ENCODE measurements at places on chromosomes 11 and 22.

DNA sequence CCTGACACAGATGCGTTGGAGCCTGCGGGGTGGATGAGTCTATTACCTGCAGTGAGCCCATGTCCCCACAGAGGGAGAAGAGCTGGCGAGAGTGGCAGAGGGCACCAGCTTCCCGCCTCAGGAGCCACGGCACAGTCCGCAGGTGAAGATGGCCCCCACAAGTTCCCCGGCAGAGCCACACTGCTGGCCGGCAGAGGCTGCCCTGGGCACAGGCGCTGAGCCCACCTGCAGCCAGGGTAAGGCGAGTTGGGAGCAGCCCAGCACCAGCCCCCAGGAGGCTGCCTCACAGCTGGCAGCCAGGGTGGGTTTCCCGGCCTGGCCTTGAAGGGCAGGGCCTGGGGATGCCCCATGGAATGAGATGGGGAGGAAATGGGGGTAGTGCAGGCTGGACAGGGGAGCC lies 5.2 kb upstream of the SUSD2 start:
- no peak for DNase-seq

DNA sequence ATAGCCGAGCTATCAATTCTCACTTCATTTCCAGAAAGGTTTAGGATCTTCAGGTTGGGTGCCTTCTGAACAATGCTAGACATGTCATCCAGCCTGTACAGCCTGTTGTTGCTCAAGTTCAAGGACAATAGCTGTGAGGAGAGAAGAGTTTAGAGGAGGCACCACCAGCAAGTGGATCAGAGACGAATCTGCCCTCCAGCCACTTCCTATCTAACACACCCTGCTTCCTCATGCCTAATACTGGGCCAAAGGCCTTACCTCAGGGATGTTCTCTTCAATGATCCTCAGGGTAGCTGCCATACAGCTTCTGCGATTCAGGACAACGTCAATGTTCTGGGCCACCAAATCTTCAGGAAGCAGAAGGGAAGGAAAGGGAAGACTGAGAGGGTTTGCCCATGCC lies 4.2 kb downstream of the NXF1 start:
- no peak for DNase-seq

GRCh38 chr22:39292031-39292462 lies 27.4 kb downstream of the RPL3 start:
- DNase-seq = no peak

DNA sequence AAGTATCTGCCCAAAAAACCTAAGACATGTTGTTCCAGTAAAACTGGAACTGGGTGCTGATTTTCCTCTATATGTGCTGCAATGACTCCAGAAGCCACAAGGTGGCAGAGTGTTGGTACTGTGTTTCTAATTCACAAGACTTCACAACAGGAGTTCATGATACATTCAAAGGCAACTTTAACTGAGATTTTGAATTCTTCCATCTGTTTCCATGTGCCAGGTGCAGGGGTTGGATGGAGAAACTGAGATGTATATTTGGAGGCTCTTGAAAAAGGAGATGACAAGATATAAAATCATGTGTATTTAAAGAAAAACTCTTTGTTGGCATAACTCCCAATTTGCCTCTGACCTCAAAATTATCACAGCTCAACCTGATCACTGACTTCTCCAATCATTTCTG lies 1098.6 kb upstream of the CCDC90B start:
- DNase-seq = peak; percentile 38

- peak; percentile 26 for DNase-seq
Measured at GRCh38 chr11:9787981-9788521, 124.2 kb downstream of the SWAP70 start.

- DNase-seq = no peak
Measured at GRCh38 chr22:48207919-48208535, 1445.6 kb downstream of the TBC1D22A start.

DNA sequence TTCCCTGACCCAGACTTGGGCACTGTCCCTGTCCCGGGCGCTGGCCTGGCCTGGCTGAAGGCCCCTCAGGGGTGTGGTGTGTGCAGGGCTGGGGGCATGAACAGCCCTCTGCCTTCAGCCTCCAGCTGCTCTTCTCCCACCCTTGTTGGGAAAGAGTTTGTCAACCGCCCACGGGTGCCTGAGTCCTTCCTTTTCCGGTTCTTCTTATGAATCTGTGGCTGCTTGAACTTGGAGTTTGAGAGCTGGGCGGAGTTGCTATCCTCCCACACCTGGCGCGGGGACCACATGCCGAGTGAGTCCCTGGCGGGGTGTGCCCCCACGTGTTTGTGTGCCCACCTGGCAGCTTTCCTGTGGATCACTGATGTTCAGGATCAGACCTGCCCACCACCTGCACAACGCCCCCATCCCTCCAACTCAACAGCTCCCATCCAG lies 13.4 kb downstream of the NFAM1 start:
- no peak for DNase-seq

DNA sequence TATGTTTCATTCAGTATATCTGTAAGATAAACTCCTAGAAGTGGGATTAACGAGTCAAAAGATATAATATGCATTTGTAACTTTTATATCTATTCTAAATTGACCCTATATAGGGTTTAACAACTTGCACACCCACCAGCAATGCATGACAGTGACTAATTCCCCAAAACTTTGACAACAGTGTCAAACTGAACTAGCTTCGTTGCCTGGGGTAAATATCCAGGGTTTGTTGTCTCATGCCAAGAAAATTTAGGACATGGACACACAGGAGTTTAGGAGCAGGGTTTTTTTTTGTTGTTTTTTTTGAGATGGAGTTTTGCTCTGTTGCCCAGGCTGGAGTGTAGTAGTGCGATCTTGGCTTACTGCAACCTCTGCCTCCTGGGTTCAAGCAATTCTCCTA lies 5.1 kb downstream of the SNU13 start:
- no peak for DNase-seq

DNA sequence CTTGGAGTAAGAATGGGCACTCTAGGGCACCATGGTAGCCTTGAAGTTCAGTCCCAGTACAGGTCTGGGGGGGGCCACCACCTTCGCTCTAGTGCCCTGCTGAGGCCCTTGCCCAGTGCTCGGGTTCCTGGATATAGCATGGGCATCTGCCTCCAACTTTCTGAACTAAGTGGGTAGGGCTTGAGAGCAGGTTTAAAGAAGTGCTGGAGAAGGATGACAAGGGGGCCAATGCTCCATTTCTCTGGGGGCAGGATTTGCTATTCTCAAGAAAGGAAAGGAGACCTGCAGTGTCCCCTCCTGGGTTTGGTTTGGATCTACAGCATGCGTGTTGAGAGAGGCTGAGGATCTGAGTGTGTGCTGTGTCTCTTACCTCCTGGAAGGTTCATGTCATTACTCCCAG lies 82.2 kb upstream of the SUSD2 start:
- DNase-seq = no peak

DNA sequence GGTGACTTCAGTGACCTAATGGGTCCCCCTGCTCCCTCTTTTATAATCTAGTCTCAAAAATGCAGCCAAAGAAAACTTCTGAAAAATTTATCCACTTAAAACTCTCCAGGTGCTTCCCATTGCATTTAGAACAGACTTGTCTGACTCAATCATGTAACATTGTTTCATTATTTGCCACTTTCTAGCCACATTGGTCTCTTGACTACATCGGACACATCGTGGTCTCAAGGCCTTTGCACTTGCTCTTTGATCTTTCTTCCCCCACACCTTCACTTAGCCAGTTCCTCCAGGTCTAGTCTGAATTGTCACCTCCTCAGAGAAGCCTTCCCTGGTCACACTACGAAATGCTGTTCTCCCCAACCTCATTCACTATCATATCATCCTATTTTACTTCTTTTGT lies 97.0 kb upstream of the E2F8 start:
- DNase-seq = no peak

GRCh38 chr11:113378692-113379091 lies 8.9 kb upstream of the ANKK1 start:
- DNase-seq = no peak

- DNase-seq = no peak
Measured at GRCh38 chr22:47142427-47143046, 380.1 kb downstream of the TBC1D22A start.

- DNase-seq = no peak
Measured at GRCh38 chr11:1153105-1153950, 4.4 kb upstream of the MUC5AC start.

GRCh38 chr11:102553835-102554282 lies 23.3 kb upstream of the MMP7 start:
- DNase-seq = no peak

DNA sequence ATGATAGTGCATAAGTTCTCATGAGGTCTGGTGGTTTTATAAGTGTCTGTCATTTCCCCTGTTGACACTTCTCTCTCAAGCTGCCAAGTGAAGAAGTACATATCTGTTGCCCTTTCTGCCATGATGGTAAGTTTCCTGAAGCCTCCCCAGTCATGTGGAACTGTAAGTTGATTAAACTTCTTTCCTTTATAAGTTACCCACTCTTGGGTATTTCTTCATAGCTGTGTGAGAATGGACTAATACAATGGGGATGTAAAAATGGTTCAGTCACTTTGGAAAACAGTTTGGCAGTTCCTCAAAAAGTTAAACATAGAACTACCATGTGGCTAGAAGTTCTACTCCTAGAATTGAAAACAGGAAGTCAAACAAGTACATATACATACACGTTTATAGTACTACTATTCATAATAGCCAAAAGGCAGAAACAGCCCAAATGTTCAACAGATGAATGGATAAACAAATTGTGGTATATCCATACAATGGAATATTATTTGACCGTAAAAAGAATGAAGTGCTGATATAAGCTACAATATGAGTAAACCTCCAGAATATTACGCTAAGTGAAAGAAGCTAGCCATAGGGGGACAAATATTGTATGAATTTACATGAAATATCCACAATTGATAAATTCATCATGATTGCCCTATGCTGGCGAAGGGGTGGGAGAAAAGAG lies 16.0 kb upstream of the DKK3 start:
- DNase-seq = peak; percentile 16

DNA sequence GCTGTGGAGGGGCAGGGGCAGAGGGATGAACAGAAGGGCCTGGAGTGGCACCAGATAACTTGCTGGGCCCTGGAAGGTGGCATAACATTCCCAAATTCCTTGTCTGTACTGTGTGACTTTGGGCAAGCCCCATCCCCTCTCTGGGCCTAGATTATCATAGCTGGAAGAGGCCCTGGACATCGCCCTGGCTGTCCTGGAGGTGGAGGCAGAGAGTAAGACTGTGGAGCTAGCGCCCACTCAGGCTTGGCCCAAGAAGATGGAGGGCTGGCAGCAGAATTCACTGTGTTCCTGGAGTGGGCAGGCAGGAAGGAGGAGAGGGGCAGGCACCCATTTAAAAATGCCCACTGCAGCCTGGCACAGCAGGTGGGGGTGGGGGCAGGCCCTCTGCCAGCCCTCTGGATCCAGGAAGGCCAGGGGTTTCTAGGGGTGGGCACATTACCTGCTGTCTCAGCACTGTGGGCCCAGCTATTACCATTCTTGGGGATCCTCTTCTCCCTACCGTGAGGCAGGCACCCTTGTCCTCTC lies 22.6 kb downstream of the ARHGEF17 start:
- DNase-seq = no peak

- DNase-seq = no peak
Measured at GRCh38 chr11:76251226-76251575, 44.9 kb upstream of the WNT11 start.

DNA sequence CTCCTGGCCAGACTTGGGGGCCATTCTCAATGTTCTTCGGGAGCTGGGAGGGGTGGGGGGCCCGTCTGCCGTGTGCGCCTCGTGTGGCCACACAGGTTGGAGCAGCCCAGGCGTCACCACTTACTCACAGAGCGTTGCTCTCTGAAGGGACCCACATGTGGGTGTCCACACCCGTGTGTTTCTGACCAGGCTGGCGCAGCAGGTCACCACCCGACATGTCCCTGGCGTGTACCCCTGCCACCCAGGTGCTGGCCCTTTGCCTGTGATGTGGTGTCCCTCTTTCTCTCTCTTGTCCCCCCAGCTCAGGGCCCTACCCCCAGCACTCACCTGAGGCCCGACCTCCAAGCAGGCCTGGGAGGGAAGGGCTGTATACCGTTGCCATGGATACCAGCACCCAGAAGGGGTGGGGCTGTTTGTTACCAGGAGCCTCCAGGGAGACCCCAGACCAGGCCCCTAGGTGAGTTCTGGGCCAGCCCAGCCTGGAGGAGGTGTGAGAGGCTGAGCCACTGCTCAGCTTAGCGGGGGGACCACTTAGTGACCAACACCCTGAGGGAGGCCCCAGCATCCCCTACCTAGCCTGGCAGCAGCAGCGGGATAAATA lies 1.4 kb downstream of the LMNTD2 start:
- no peak for DNase-seq

DNA sequence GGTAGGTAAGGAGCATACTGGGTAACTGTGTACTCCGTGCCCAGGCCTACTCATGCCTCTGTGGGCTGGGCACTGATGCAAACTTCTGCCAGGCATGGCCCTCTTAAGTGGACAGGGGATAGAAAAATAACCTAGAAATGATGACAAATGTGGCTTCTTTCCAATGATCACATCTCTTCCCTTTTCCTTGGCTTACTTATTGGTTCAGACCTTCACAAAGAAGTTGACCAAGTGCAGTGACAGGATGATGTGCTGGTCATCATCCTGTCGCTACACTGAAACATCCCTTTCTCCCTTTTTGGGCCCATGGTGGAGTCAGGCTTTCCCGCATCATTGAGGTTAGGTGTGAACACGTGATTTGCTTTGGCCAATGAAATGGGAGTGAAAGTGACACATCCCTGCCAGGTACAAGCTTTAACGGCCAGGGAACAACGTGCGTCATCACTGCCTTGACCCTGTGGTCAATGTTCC lies 31.8 kb upstream of the APOBEC3A start:
- no peak for DNase-seq

DNA sequence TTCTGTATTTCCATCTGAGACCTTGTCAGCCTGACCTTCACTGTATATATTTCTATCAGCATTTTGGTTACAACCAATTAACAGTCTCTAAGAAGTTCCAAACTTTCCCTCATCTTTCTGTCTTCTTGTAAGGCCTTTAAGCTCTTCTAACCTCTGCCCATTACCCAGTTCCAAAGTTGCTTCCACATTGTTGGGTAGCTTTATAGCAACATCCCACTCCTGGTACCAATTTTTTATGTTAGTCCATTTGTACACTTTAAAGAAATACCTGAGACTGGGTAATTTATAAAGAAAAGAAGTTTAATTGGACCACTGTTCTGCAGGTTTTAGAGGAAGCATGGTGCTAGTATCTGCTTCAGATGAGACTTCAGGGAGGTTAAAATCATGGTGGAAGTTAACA lies 1979.7 kb upstream of the RAG2 start:
- no peak for DNase-seq

DNA sequence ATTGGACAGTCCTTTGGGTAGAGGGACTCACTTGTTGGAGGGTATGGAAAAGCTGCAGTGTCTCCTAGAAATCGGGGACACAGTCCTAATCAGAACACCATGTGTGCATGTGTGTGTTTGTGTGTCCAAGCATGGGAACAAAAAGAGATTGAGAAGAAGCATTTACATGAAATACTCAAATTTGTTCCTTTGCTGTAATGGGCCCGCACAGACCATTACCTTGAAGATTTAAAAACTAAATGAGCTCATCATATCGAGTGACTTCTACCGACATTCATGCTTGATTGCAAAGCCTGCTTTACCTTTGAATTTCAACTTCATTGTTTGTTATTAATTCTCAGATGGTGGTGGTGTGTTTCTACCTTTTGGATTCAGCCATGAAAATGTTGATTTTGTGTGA lies 106.9 kb downstream of the ZBTB16 start:
- no peak for DNase-seq

- no peak for DNase-seq
Measured at GRCh38 chr11:18772211-18772610, 19.4 kb downstream of the PTPN5 start.

- DNase-seq = no peak
Measured at GRCh38 chr11:95522874-95523273, 266.7 kb downstream of the FAM76B start.

- no peak for DNase-seq
Measured at GRCh38 chr22:21943571-21944448, 8.8 kb downstream of the PPM1F start.

- peak; percentile 84 for DNase-seq
Measured at GRCh38 chr22:31901388-31902137, 42.8 kb upstream of the YWHAH start.

All from hematopoietic multipotent progenitor cell treated with erythropoietin and hydrocortisone succinate and interleukin-3 and kit ligand, for 8 days (in vitro differentiated cells).